BJ (cell line): ENCODE measurements at places on chromosomes 4 and X. TPM values are rescaled to one million over a fixed set of nuclear protein-coding genes. Genes with fewer than 3 reads are reported as not detected.

DNA sequence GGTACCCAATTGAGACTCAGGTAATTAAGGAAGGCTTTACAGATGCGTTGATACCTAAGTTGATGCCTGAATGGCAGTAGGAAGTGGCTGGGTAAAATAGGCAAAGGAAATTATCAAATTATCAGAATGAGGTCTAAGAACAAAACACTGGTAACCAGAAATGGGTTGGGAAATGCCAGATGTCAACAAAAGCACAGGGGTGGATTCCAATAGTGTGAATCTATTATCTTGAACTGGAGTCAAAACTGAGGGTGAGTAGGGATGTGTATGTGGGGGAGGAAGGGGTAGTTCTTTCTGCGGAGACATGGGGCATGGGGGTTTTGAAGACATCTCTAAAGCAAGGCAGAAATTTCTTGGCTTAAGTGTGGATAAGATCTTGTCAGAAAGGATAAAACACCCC, 16.0 kb upstream of the SEPTIN6 start:
- no peak for DNase-seq

- no peak for DNase-seq
Measured at GRCh38 chr4:149831656-149832208, 16.1 kb upstream of the IQCM start.

DNA sequence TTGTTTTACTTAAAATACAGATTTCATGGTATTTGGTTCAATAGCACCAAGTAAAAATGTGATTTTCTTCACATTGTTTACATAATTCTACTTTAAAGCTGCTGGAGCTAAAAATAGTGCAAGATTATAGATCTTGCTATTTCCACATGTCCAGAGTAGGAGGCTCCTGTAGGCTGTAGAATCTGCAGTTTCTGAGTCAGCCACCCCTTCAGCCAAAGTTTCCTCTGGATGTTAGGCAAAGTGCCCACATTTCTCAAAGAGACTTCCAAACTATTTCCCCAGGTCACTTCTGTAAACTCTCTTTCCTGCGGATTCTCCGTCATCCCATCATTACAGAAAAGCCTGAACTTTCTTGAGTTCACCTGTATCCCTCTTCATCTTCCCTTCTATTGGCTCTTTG, 342.5 kb upstream of the FSTL5 start:
- no peak for DNase-seq

DNA sequence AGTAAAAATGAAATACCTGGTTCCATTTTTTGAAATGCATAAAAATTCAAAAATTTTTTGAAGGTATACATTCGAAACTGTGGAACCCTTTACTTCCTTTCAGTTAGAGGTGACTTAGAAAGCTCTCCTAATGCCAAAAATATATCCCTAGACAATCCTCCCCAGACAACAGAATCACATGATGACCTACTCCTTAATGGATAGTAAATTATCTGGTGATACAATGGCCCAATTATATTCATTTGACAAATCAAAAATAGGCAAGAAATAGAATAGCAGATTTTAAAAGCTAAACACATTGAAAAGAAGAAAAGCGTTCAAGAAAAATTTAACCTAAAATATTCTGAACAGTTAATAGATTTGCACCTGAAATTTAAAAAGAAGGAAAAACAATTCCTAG, 3.5 kb upstream of the UGT2A2 start:
- no peak for DNase-seq

GRCh38 chr4:181007751-181008150, 1235.5 kb upstream of the TENM3 start:
- no peak for DNase-seq

GLRA2 gene
- not detected in 2 replicates for polyA plus RNA-seq

GRCh38 chr4:38995660-38996005, 36.6 kb downstream of the TMEM156 start:
- DNase-seq, result no peak
